ENCODE measurements at places on chromosomes 3 and 15. TPM values are rescaled to one million over a fixed set of nuclear protein-coding genes. Genes with fewer than 3 reads are reported as not detected.

DNA sequence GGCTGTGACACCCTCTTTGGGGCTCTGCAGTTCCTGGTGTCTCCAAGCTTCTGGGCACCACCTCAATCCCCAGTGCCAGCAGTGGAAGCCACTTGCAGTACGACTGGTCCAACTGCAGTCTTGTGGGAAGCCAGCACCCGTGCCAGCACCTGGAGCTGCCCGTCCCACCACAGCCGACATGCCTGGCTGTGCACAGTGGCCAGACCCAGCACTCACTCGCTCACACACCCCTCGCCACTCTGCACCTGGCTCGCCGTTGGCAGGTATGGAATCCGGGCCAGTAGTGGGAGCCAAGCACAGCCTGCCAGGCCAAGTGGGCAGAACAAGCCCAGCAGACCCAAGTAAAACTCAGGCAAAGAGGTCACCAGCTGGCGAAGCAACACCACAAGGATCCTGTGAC, 64.1 kb upstream of the IMPG2 start:
- DNase-seq = no peak
- peaks cover 24% of the 10 kb centered on the region for H3K4me1 ChIP-seq
- no peaks in the 10 kb centered on the region for H3K27me3 ChIP-seq
- no peak overlapping the region for H3K27ac ChIP-seq
- H3K36me3 ChIP-seq = no peaks in the 10 kb centered on the region

The NR1I2 gene
- not detected for total RNA-seq

The NOX5 gene
- not detected for total RNA-seq

The SLC22A14 gene
- not detected for total RNA-seq

The FETUB gene
- total RNA-seq = not detected

The PIGBOS1 gene
- 11.2 TPM for total RNA-seq

The AGBL1 gene
- 0.18 TPM for total RNA-seq

DNA sequence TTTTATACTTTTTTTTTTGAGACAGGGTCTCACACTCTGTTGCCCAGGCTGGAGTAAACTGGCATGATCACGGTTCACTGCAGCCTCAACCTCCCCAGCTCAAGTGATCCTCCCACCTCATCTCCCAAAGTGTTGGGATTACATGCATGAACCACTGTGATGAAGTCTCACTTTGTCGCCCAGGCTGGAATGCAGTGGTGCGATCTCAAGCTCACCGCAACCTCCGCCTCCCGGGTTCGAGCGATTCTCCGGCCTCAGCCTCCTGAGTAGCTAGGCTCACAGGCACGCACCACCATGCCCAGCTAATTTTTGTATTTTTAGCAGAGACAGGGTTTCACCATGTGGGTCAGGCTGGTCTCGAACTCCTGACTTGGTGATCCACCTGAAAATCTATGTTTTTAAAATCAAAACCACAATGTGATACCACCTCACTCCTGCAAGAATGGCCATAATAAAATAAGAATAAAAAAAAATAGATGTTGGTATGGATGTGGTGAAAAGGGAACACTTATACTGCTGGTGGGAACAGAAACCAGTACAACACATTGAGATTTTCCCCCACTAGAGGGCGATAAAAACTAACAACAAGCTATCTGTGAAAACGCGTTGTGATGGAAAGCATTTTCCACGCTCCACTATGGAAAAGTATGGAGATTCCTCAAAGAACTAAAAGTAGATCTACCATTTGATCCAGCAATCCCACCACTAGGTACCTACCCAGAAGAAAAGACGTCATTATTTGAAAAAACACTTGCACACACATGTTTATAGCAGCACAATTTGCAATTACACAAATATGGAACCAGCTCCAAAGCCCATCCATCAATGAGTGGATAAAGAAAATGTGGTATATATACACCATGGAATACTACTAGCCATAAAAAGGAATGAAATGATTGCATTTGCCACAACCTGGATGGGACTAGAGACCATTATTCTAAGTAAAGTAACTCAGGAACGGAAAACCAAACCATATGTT, 26.8 kb upstream of the OCA2 start:
- H3K36me3 ChIP-seq = peaks cover 36% of the 10 kb centered on the region
- H3K27ac ChIP-seq = no peak overlapping the region
- no peaks in the 10 kb centered on the region for H3K27me3 ChIP-seq

- DNase-seq = no peak
- no peak overlapping the region for H3K27ac ChIP-seq
- no peaks in the 10 kb centered on the region for H3K36me3 ChIP-seq
- H3K4me1 ChIP-seq = no peaks in the 10 kb centered on the region
- H3K27me3 ChIP-seq = no peaks in the 10 kb centered on the region
These were observed 38.6 kb downstream of the ZBTB11 start for GRCh38 chr3:101638261-101638745.

- H3K4me1 ChIP-seq = peaks cover 22% of the 10 kb centered on the region
- no peaks in the 10 kb centered on the region for H3K27me3 ChIP-seq
- peak overlapping the region; percentile 95 for H3K4me3 ChIP-seq
- no peak for DNase-seq
- no peak overlapping the region for H3K27ac ChIP-seq
- H3K36me3 ChIP-seq = peaks cover 16% of the 10 kb centered on the region
These were observed 760 bp downstream of the FANCI start for GRCh38 chr15:89244574-89244903.

DNA sequence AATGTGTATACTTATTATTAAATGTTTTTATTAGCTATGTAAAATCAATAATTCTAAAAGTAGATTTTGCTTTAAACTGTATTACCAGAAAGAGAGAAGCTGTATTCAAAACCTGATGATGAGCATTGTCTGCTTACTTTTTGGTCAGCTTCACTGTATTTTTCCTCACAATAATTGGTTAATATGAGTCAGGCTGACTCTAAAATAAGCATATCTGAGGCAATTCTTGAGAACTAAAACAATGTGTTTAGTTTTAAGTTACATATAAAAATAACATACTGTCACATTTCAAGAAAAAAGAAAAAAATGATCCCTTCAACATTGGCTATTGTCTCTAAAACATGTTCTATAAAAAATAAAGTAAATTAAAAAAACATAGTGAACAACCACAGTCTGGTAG, 66.1 kb downstream of the EPHA3 start:
- no peak overlapping the region for H3K4me3 ChIP-seq
- H3K27me3 ChIP-seq = no peaks in the 10 kb centered on the region
- H3K36me3 ChIP-seq = no peaks in the 10 kb centered on the region

The RTP1 gene
- total RNA-seq = not detected

The PIAS1 gene
- total RNA-seq = 48.1 TPM

The AMIGO3 gene
- total RNA-seq = not detected

GRCh38 chr3:24810881-24811280, 316.2 kb upstream of the THRB start:
- no peaks in the 10 kb centered on the region for H3K27me3 ChIP-seq
- H3K4me1 ChIP-seq = no peaks in the 10 kb centered on the region
- peak overlapping the region; percentile 70 for H3K27ac ChIP-seq

DNA sequence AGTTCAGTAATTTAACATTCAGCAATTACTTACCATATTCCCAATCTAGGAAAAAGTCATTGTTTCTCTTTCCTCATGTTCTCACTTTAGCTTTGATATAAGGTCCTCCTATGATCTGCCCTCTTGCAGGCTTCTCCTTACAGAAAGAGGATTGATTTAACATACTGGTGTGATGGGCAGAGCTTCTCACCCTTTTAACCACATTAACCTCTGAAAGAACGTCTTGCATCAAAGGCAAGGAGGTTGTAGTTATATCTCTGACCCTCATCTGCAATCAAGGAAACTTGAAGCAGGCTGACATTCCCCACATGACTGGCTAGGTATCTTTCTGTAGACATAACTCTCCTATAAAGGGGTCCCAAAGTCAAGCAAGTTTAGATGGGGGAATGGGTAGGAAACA, 39.5 kb downstream of the BTLA start:
- H3K27me3 ChIP-seq = no peaks in the 10 kb centered on the region
- no peak for DNase-seq
- H3K27ac ChIP-seq = no peak overlapping the region
- no peak overlapping the region for H3K4me3 ChIP-seq

GRCh38 chr15:71312731-71313460, 197.6 kb downstream of the THSD4 start:
- no peak for DNase-seq
- H3K4me3 ChIP-seq = no peak overlapping the region
- no peaks in the 10 kb centered on the region for H3K4me1 ChIP-seq
- H3K36me3 ChIP-seq = no peaks in the 10 kb centered on the region
- H3K27ac ChIP-seq = no peak overlapping the region
- no peaks in the 10 kb centered on the region for H3K27me3 ChIP-seq

DNA sequence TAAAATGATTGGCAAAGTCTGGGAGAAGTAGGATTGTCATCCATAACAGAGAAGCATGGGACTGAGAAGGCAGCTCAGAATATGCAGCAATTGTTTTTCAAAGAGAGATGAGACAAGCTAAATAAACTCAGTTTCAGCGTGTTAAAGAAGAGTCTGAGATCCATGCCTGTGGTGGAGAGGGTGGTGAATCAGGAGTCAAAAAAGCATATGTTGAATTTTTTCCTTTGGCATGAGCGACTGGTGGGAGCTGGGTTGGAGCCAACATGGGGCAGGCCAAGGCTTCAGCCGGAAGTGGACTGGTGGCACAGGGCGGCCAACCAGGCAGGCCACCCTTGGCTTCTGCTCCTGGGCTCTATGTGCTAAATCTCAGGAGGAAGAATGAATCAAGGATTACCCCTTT, 102.0 kb downstream of the SST start:
- DNase-seq = no peak
- H3K4me1 ChIP-seq = peaks cover 18% of the 10 kb centered on the region
- H3K27me3 ChIP-seq = no peaks in the 10 kb centered on the region
- H3K27ac ChIP-seq = no peak overlapping the region

The ZNF770 gene
- total RNA-seq = 5.3 TPM

The GP5 gene
- 0.18 TPM for total RNA-seq

Data from stomach (tissue), 19 donors.